NCI-H524 treated with DMSO at 0.1 percent for 48 hours (cell line): ENCODE measurements at places on chromosomes 5 and 9.

- DNase-seq, result no peak
These were observed 300.1 kb upstream of the PRR16 start for GRCh38 chr5:120164037-120164436.

DNA sequence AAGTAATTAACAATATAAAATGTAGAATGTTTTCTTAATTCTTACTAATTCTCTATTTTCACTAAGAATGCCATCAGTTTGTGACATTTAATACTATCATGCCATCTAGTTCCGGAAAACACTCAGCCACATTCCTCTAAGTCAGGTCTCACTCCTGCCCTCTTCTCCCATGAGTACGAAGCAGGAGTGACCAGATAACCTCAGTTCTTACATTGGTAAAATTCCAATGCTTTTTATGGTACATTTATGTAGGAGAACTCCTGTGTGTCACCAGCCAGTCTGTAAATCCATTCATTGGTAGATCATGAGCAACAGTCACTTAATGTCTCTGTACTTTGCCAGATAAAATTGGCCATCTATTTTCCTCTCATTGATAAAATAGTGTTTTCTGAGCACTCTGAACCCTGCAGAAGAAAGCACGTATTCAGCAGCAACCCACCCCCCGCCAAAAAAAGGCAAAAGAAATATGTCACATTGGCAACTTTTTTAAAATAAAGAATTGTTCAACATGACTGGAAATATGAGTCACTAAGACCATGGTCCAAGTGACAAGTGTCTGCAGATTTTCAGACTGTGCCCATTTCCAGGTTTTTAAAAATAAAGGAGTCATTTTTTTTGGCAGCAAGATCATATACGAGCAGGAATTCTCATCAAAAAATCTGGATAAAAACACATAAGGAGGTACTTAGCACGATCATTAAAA lies 11.8 kb downstream of the GLIS3 start:
- no peak for DNase-seq

- DNase-seq, result no peak
These were observed 451.8 kb downstream of the RAB3C start for GRCh38 chr5:59034498-59035186.

DNA sequence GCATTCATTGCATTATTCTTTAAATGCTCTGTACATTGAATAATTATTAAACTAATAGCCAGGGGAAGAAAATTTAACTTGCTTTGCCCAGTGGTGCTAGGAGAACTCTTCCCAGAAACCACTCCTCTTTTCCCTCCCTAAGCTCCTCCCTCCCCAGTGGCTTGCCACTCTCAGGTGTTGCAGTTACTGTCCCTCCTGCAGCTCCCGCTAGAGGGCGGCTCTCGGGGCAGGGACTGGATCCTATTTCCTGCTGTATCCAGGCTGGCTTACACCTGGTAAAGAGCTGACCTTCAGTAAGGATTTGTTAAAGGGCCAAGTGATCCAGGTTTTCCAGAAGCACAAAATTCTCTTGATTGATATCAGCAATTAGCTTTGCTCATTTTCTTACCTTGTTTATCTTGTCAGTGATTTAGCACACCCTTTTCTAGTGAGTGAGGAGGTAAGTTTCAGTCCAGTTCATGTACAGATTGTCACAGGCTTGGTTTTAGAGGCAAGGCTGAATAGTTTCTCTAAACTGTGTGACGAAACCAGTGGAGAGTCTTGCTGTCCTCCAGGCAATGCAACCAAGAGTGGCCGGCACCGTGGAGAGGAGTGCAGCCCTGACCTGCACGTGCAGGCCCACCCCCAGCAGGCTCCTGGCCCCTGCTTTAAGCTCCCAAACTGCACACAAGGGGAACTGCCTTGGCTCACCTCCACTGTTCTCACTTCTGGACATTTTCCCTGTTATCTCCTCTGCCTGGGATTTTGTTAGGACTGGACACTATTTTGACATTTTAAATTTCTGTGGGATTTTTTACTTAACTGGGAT lies 423.8 kb downstream of the SPOCK1 start:
- DNase-seq, result no peak

DNA sequence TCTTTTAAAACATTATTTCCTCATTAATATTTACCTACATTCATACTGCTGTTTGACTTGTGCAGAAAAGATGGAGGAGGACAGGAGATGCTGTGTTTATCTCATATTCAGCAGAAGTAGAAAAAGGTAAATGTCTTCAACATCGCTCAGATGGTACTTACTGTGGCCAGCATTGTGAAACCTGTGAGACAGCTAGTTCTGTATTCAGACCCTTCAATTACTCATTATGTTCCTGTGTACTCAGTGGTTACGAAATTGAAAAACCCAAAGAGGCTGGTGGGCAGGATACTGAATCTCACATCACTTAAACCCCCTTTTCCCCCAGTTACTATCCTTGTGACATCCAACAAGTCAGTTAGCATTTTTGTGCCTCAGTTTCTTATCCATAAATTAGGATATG lies 216.0 kb downstream of the KDM4C start:
- no peak for DNase-seq
